Activated naive CD8-positive, alpha-beta T cell treated with anti-CD3 and anti-CD28 coated beads, Interleukin-2, amount 10 ng/mL, durations not matched to agents 7 days and 5 days (primary cell): ENCODE measurements at places on chromosomes 1 and 21. TPM values are rescaled to one million over a fixed set of nuclear protein-coding genes. Genes with fewer than 3 reads are reported as not detected.
A peak's percentile ranks its signal among the peaks of the same experiment; 100 is the strongest.

- peaks cover 17% of the 10 kb centered on the region for H3K36me3 ChIP-seq
- peaks cover 9% of the 10 kb centered on the region for H3K4me1 ChIP-seq
- no peak overlapping the region for H3K4me3 ChIP-seq
- H3K27me3 ChIP-seq, result no peaks in the 10 kb centered on the region
- peak overlapping the region; percentile 12 for H3K27ac ChIP-seq
Observed at GRCh38 chr1:235767795-235768194, 98.9 kb downstream of the LYST start.

DNA sequence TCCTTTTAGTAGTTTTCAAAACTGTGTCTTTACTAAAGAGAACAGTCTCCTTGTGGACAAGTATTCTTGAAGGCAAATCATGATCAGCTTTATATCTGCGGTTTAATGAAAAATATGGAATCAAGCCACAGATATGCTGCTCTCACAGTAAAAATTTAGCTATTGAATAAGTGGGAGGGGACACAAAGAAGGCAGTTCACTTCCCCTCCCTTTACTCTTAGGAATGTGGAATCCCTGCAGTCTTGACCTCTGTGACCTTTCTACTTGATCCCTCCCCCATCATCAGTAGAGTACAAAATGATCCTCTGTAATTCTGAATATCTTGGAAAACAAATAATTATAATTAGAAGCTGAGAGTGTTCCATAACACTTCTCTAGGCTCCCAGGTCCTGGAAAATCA is 136.7 kb upstream of the HOOK1 start:
- H3K4me1 ChIP-seq, result peaks cover 7% of the 10 kb centered on the region
- H3K4me3 ChIP-seq, result no peak overlapping the region
- H3K27ac ChIP-seq, result no peak overlapping the region
- peaks cover 4% of the 10 kb centered on the region for H3K36me3 ChIP-seq

Gene SHCBP1L
- not detected for total RNA-seq

DNA sequence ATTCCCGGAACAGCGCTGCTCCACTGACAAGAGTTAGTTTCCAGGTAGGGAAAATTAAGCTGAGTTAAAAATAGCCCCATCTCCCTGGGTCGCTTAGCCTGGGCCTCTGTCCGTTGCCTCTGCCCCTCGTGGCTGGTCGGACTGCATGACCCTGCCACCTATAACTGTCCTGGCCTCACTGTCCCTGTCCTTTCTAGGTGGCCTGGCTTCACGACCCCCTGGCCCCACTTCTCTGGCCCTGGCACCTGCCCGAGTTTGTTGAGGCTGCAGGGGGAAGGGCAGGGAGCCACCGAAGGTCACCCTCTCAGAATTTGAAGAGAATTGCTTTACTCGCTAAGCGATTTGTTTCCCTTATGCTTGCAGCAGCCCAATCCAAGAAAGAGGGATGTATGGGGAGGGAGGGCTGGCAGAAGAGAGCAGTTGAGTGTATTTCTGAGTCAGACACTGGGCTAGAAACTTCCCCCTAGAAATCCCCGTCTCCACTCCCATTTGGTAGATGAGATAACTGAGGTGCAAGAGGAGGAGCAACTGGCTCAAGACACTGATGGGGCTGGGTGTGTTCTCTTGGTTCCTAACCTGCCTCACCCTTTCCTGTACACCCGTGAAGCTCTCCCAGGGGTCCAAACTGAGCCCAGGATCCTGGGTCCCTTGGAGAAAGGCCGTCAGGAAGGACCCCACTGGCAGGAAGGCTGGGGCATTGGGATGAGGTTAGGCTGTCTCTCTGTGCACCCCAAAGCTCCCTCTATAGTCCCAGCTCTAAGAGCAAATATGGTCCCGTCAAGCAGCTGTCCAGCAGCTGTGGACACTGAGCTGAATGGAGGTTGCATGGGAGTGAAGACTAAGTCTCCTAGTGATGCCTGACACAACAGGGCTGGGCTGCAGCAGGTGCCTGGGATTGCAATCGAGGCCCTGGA is 2.9 kb upstream of the EDN2 start:
- DNase-seq, result no peak
- H3K4me1 ChIP-seq, result peaks cover 3% of the 10 kb centered on the region

Gene VHLL
- not detected for total RNA-seq

- peaks cover 2% of the 10 kb centered on the region for H3K36me3 ChIP-seq
- H3K4me1 ChIP-seq, result no peaks in the 10 kb centered on the region
- H3K4me3 ChIP-seq, result no peak overlapping the region
- no peak for DNase-seq
- H3K27ac ChIP-seq, result no peak overlapping the region
- no peaks in the 10 kb centered on the region for H3K27me3 ChIP-seq
Observed at GRCh38 chr1:202579806-202580205, 130.4 kb downstream of the SYT2 start.

Gene FCRL1
- total RNA-seq, result not detected

Gene AKNAD1
- total RNA-seq, result not detected
